ENCODE measurements at places on chromosomes 12 and 14.

DNA sequence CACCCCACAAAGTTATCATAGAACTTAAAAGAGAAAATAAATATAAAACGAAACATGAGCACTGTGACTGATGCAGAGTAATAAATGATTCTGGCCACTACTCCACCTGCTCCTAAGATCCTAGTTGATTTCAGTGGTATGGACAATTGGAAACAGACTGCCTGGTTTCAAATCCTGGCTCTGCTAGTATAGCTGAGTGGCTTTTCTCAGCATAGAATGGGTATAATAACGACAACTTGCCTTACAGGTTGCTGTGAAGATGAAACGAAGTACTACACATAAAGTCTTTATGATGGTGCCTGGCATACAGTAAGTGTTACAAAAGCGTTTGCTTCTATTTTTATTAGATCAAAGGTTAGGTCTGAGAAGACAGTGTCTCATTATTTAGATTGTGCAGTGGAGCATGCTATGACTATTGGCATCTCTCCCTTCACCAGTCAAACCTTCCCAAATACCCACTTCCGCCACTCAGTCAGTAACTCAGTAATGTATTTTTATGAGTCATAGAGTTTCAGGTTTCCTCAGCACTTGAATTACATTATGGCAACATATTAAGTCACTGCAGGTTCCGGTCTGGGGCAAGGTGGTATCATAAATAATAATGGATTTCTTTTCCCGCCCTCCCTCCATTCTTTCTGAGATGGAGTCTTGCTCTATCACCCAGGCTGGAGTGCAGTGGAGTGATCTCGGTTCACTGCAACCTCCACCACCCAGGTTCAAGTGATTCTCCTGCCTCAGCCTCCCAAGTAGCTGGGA lies 29.7 kb upstream of the NR2C1 start:
- peak; percentile 99 for DNase-seq

- no peak for DNase-seq
These were observed 41.3 kb downstream of the BAZ1A start for GRCh38 chr14:34833549-34834523.

DNA sequence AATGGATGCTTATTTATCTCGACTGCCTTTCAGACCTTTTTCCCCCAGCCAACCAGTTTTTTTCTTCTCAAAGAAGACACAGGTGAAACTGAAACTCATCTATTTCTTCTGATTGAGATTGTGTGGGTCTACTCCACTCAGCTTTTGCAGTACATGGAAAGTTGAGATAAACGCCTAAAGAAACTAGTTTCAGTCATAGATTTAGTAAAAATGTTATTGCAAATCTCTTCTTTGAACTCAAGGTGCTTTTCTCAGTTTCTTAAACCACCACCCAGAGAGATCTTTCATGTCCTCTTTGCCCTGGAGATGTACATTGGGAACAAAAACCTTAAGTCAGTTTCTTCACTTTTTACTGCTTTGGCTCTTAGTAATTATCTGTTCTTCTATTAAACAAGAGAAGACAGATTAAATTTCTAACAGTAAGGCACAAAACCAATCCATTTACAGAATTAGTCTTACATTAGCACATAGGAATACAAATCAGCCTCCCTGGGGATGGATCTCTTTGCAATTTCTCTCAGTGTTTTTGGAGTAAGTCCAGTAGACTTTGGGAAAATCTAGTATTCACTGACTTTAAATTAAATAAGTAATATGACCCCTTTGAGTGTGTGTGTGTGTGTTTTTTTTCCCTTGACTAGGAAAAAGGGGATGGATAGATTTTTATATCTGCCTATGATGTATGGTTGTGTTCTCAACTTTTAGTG lies 11.6 kb downstream of the FBXW8 start:
- no peak for DNase-seq

GRCh38 chr14:85948153-85948552 lies 418.2 kb downstream of the FLRT2 start:
- no peak for DNase-seq

- DNase-seq: no peak
These were observed 281.1 kb upstream of the AMIGO2 start for GRCh38 chr12:47360771-47361388.

DNA sequence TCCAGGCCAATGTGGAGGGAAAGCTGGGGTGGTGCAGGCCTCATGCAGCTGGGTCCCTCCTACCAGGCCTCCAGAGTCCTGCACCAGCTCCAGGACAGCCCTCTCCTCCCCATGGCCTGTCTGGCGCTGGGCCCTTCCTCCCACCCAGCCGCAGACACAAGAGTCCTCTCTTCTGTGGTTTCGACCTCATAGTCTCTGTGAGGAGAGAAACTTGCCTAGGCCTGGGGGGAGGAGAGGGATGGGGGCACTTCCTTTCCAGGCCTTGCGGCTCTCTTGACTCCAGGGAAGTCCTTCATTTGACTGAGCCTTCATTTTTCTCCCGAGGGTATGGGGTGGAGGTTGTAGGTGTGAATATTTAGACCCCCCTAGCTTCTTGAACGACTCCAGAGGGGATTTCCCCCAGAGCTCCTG lies 2.3 kb downstream of the MMP14 start:
- peak; percentile 44 for DNase-seq

DNA sequence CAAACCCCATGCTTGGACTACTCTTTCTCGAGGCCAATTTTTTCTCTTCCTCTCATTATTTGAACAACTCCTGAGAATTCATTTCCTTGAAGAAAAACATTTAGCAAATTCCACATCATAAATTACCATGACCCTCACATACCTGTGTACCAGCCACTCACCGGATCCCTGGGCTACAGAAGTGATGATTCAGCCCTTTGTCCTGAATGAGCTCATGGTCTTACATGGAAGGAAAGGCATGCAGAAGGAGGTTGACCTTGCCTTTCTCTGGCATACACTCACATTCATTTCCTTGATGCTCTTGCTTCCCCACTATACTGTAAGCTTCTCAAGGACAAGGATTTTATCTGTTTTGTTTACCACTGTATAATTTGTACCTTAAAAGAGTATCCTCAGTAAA lies 191.5 kb downstream of the SLC5A8 start:
- DNase-seq: peak; percentile 96

- DNase-seq: no peak
These were observed 53.8 kb upstream of the CCDC175 start for GRCh38 chr14:59630288-59630963.

- no peak for DNase-seq
These were observed 3.0 kb upstream of the ZDHHC22 start for GRCh38 chr14:77144412-77145115.

DNA sequence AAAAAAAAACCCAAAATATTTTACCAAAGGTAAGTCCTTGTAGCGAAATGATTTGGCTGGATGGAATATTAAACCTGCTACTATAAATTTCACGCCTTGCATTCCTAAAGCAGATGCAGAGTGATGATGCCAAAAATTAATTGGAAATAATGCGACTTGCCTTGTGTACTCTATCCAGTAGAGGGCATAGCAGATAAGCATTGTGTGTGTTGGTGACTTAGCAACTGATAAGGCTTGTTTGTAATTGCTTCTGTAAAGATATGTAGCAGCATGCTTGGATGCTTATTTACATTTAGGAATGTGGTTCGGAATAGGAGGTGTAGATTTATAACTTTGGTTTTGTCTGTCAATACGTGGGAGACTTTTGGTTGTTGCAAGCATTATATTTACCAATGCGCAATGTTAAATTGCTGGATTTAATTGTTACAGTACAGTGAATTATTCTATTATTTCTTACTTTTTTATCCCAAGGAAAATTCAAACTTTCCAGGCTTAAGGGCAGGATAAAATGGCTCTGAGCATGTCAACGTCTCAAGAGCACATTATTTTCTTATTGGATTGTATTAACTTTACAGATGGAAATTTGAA lies 80.5 kb downstream of the TMEM260 start:
- peak; percentile 69 for DNase-seq

- no peak for DNase-seq
These were observed 185.6 kb downstream of the TBX5 start for GRCh38 chr12:114220311-114220710.

- DNase-seq: no peak
These were observed 14.7 kb downstream of the GALNT9 start for GRCh38 chr12:132314516-132315233.

DNA sequence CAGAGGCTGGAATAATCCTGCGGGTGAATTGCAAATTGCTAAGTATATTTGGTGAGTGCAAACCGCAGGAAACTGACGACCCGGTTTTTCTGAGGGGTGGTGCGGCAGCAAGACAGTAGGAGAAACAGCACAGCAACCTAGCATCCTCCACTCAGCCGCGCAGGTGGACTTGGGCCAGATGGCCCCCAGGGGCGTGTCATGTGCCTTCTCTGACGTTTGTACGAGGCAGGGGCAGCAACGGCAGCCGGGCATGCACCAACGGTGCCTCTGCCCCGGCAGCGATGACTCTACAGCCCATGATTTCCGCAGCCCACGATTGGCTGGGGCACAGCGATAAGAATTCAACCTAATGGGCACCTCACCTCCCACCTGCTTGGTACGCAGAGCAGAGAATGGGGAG lies 11.1 kb upstream of the CLEC2A start:
- DNase-seq: no peak

- DNase-seq: peak; percentile 87
These were observed 57.2 kb upstream of the AEBP2 start for GRCh38 chr12:19382111-19382526.

- DNase-seq: no peak
These were observed 45.0 kb downstream of the TRAFD1 start for GRCh38 chr12:112170376-112170775.

GRCh38 chr14:93977790-93978581 lies 1.6 kb upstream of the ASB2 start:
- DNase-seq: no peak

- DNase-seq: peak; percentile 51
These were observed 99.0 kb upstream of the PKP2 start for GRCh38 chr12:32995623-32996022.

GRCh38 chr12:34253674-34254073 lies 231.4 kb downstream of the ALG10 start:
- no peak for DNase-seq

DNA sequence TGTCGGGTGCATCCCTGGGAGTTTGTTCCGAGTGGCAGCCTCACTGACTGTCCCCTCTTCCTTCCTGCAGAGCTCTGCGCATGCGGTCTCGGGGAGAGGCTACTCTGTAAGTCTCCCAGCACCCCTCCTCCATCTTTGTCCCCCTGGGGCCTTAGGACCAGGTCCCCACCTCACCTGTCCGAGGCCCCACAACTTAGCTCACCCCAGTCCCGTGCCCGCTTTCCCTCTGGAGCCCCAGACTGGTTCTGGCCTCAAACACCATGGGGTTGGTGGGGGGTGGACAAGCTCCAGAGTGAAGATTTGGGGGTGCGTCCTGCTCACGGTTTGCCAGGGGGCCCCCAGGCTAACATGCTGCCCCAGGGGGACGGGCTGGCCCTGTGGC lies 37.9 kb downstream of the FBRSL1 start:
- DNase-seq: no peak

- DNase-seq: no peak
These were observed 52.6 kb upstream of the KCNJ8 start for GRCh38 chr12:21827083-21827482.

GRCh38 chr12:75738486-75738885 lies 227.1 kb upstream of the KRR1 start:
- no peak for DNase-seq

GRCh38 chr12:101850199-101850598 lies 19.4 kb upstream of the GNPTAB start:
- no peak for DNase-seq

DNA sequence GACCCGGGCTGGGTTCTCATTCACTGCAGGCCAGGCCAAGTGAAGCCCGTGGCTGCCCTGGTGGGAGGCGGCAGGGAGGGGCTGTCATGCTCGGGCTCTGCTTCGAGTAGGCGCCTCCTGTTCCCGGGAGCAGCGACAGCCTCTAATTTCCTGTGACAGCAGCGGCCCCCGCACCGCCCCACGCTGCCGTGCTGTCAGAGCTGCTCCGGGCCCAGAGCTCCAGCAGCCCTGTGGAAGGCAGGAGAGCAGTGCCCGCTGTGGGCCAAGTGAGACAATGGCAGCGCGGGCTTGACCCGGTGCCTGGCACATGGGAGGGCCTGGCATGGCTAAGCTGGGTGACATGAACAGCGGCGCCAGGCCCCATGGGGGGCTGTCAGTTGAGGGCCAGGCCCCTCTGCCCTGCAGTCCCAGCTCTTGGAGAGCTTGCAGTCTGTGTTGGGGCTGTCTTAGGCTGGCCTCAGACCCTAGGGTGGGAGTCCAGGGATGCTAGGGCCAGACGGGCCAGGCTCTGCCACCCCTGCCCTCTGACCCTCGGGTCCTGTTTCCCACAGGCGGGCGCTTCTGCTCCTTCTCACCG lies 5.1 kb downstream of the TRMT61A start:
- no peak for DNase-seq

- DNase-seq: no peak
These were observed 24.1 kb downstream of the RHOF start for GRCh38 chr12:121769297-121769830.

- no peak for DNase-seq
These were observed 340.7 kb upstream of the DDHD1 start for GRCh38 chr14:53493860-53494259.

DNA sequence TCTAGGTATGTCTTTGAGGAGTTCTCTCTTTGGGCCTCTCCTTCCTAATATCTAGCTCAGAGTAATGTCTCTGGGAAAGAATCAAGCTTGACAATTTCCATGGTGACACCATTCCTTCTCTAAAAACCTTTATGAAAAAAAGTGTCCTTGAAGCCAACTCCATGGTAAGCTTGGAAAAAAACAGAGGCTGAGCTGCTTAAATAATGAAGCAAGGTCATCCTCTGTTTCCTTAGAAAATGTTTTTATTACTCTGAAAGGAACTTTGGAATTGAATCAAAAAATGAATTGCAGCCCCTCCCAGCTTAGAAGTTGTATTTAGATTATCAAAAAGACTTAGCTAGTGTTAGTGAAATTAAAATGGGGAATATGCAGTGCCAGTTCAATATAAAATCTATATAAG lies 166.1 kb upstream of the KITLG start:
- no peak for DNase-seq

GRCh38 chr12:64522807-64523206 lies 70.9 kb downstream of the TBK1 start:
- DNase-seq: no peak

DNA sequence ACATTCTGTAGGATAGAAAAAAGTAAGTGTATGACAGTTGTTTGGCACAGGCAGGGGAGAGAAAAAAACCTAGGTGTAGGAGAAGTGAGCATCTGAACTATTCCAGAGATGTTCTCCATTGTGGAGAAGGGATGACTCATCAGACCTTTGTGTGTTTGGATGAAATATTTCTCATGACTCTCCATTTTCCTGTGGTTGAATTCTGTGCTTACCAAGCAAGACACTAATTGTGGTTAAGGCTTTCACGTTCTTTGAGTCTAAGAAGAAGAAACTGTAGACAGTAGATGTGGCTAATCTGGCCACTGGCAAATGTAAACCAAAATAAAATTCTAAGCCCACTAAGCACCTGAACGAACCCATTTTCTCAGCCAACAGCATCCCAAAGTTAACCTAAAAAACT lies 107.9 kb upstream of the GZMB start:
- DNase-seq: peak; percentile 45

DNA sequence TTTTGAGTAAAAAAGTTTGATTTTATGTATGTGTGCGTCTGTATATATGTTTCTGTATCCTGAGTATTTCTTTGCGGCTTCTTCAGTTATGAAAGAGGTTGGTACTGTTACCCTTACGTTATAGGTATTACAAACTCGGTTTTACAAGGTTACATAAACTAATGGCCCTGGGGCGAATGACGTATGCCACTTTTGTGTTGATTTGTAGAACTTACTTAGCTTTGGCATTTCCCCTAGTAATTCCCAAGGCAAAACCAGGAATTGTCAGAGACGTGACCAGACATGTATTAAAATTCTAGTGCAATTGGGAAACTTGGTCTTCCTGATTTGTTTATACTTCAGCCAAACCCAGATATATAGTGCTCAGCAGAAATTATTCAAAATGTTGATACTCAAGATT lies 93.3 kb downstream of the DUSP16 start:
- DNase-seq: peak; percentile 100
